Activated CD8-positive, alpha-beta memory T cell treated with anti-CD3 and anti-CD28 coated beads for 48 hours (primary cell): ENCODE measurements at places on chromosomes 3 and 15.

GRCh38 chr3:28971156-28971555 is 309.7 kb upstream of the RBMS3 start:
- DNase-seq: no peak

DNA sequence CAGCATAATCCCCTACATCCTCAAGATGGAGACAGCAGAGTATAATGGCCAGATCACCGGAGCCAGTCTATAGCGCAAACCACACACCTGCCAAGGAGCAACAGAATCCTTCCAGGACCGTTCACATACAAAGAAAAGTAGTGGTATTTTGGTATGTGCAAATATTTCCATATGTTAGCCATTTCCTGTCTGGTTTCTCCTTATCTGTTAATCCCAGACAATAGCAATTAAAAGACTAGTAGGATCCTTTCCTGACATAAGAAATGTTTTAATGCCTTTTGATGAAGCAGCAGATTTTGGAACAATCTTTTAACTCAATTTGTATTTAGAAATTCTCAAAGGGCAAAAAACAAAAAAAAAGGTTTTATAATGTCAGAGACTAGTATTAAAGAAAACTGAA is 22.2 kb downstream of the MRPS25 start:
- DNase-seq: no peak

DNA sequence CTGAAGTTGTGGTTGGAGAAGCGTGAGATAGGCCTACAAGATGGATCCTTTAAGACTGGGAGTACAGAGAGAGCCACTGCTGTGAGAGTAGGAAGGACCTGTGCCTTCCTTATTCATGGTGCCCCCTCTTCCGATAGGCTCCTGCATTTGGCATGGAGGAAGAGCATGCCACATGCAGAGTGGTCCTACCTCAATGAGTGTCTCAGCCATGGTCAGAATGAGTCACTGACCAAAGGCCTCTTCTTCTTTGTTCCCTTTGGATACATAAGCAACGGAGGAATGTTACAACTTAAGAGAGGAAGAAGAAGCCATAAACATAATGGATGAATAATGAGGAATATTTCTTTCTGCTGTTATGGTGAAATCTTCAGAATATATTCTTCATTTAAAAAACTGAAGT is 681.2 kb upstream of the GRM7 start:
- DNase-seq: no peak

GRCh38 chr3:14857506-14857905 is 38.7 kb downstream of the FGD5 start:
- no peak for DNase-seq
